ENCODE measurements at places on chromosomes 4 and X.
A peak's percentile ranks its signal among the peaks of the same experiment; 100 is the strongest.

- no peaks in the 10 kb centered on the region for H3K4me1 ChIP-seq
- no peaks in the 10 kb centered on the region for H3K27me3 ChIP-seq
- no peak overlapping the region for H3K4me3 ChIP-seq
- no peak overlapping the region for H3K27ac ChIP-seq
These were observed 538.1 kb downstream of the PPP4R3C start for GRCh38 chrX:26925088-26925487.

GRCh38 chrX:8741981-8742380 is 10.0 kb upstream of the ANOS1 start:
- H3K27me3 ChIP-seq, result no peaks in the 10 kb centered on the region
- H3K4me3 ChIP-seq, result no peak overlapping the region
- H3K36me3 ChIP-seq, result no peaks in the 10 kb centered on the region
- no peak overlapping the region for H3K27ac ChIP-seq
- DNase-seq, result no peak
- no peaks in the 10 kb centered on the region for H3K4me1 ChIP-seq

GRCh38 chr4:38387348-38387747 is 276.7 kb upstream of the KLF3 start:
- no peaks in the 10 kb centered on the region for H3K36me3 ChIP-seq
- no peaks in the 10 kb centered on the region for H3K27me3 ChIP-seq
- no peak overlapping the region for H3K27ac ChIP-seq
- H3K4me3 ChIP-seq, result no peak overlapping the region

GRCh38 chr4:140109737-140110136 is 44.2 kb downstream of the MAML3 start:
- no peak overlapping the region for H3K4me3 ChIP-seq
- no peak for DNase-seq
- H3K27ac ChIP-seq, result no peak overlapping the region
- no peaks in the 10 kb centered on the region for H3K36me3 ChIP-seq
- no peaks in the 10 kb centered on the region for H3K4me1 ChIP-seq
- peaks cover 2% of the 10 kb centered on the region for H3K27me3 ChIP-seq

DNA sequence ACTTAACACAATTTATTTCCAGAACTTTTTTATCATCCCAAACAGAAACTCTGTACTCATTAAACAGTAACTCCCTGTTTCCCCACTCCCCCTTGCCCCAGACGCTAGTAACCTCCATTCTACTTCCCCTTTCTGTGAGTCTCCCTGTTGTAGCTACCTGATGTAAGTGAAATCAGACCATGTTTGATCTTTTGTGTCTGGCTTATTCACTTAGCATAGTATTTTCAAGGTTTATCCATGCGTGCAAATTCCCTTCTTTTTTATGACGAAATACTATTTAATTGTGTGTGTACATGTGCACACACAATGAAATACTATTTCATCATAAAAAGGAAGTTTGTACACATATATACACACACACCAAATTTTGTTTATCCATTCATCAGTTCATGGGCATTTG is 5.2 kb downstream of the PKD2 start:
- H3K27ac ChIP-seq, result no peak overlapping the region
- H3K4me3 ChIP-seq, result peak overlapping the region; percentile 3
- no peaks in the 10 kb centered on the region for H3K36me3 ChIP-seq
- DNase-seq, result no peak

DNA sequence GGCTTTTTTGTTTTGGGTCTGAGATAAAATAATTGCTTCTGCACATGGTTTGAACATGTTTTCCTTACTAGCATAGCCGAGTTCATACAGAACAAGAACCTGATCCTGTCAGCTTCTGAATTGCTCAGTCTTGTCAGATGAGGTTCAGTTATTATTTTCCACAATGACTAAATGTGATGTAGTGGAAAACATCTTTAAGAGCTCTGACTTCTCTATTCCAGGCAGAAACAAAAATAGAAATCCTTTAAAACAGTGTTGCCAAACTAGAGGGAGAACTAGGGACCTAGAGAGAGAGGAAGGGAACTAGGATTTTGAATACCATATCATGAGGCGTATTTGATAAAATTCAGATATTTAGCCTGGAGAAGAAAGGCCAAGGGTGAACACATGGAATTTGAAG is 2.0 kb downstream of the ATP6AP2 start:
- H3K36me3 ChIP-seq, result no peaks in the 10 kb centered on the region
- no peaks in the 10 kb centered on the region for H3K4me1 ChIP-seq
- H3K4me3 ChIP-seq, result no peak overlapping the region
- no peaks in the 10 kb centered on the region for H3K27me3 ChIP-seq
